Fibroblast of villous mesenchyme (primary cell): ENCODE measurements at places on chromosomes 2 and 18.

DNA sequence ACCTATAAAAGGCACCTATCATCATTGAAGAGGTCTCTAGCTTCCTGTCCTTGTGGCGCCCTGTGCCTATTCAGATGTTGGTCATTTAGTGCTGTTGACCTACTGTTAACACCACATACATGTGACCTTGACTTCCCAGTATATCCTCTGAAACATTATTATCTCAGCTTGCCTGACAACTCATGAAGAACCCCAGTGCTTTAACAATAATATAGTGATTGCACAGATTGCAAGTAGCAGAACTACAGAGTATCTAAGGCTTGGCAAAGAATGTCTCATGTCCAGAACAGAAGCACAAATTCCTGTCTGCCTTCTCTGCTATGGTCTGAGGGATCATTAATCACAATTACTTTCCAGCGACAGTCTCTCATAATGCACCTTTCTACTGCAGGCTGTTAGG is 165.3 kb downstream of the LCLAT1 start:
- DNase-seq, result no peak

- DNase-seq, result peak; percentile 6
These were observed 27.8 kb upstream of the MBOAT2 start for GRCh38 chr2:9031246-9031645.

DNA sequence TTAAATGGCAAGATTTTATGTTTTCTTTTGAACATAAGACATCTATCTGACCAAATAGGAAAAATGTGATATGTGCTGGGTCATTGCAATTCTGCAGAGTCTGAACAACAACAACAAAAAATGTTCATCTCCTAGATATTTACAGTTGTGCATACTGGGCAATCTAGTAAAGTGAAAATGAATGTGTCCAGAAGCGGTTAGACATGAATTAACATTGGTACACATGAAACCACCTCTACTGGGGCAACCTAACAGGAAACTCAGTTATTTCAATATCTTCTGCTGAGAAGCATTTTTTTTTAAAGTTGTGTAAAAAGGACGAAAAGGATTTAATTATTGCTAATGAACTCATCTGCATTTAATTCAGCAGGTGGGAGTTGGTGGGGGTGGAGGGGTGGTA is 76.9 kb downstream of the DHRS9 start:
- no peak for DNase-seq

GRCh38 chr2:71100195-71100964 is 29.6 kb downstream of the MCEE start:
- peak; percentile 62 for DNase-seq

DNA sequence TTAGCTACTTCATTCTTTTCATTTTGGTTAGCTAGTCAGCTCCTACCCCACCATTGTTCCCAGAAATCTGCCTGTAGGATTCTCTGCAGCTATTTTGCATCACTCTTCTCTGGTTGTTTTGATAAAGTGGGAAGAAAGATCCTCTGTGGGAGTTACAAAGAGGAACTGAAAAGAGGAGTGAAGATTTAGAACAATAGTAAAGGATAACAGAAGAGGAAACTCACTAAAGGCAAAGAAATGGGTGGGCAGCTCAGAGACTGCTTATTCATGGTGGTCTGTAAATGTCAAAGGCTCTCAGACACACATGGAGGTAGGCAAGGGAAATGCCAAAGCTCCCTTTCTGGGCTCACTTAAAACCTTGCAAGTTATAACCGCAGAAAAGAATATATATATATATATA is 17.2 kb upstream of the CD207 start:
- no peak for DNase-seq

- no peak for DNase-seq
These were observed 453 bp upstream of the GRB14 start for GRCh38 chr2:164621764-164622105.

DNA sequence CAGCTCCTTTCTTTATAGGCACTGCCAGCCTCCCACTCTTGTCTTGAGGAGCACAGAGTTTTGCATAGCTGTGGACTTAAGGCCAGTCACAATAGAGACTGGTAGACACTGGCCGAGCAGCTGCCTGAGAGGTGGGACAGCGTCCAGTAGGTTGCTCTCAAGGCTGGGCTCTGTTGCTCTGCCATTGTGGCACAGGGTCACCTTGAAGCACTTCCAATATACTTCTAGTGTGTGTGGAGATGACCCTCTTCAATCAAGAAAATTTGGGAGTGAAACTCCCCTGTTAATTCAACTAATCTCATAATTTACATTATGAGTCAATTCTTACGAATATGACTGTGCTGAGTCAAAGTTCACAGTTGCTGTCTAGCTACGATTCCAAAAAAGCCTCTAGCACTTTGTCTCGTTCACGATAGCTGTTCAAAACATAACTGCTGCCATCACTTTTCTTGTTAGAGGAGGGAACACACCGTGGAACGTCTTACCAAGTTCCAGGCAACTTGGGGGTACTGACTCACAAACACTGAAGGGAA is 636.2 kb downstream of the EPHA4 start:
- DNase-seq, result no peak
